ENCODE measurements at places on chromosomes 2 and 18. TPM values are rescaled to one million over a fixed set of nuclear protein-coding genes. Genes with fewer than 3 reads are reported as not detected.

Gene RGPD4
- not detected for total RNA-seq

Gene DSEL
- 25.1 TPM for total RNA-seq

Gene MC5R
- total RNA-seq = not detected

Gene SEMA4C
- total RNA-seq = 35.3 TPM

Gene REL
- 18.2 TPM for total RNA-seq

Gene GPR45
- total RNA-seq = not detected

Gene TPO
- not detected for total RNA-seq

Gene GALR1
- not detected for total RNA-seq

Gene POTEC
- total RNA-seq = not detected

Gene CHAC2
- total RNA-seq = 6.9 TPM

Gene DSG2
- 0.19 TPM for total RNA-seq

Gene APCDD1
- not detected for total RNA-seq

Gene SRD5A2
- not detected for total RNA-seq

Gene SNTG2
- not detected for total RNA-seq

Gene GPR75
- 3.9 TPM for total RNA-seq

Gene OTOS
- total RNA-seq = not detected

Gene ASB18
- not detected for total RNA-seq

Gene THSD7B
- total RNA-seq = not detected

Gene GNAL
- 1.1 TPM for total RNA-seq

Gene TSGA10
- total RNA-seq = 3.3 TPM

Gene DPP10
- total RNA-seq = not detected

Gene KCNJ3
- total RNA-seq = not detected

Gene CHCHD5
- total RNA-seq = 8.5 TPM

Gene EPG5
- total RNA-seq = 28.8 TPM

Gene FOXI3
- total RNA-seq = not detected

Gene ADNP2
- 27.9 TPM for total RNA-seq

Gene PID1
- under 0.01 TPM for total RNA-seq

Gene PRKAG3
- total RNA-seq = not detected

Gene LIPG
- total RNA-seq = 80.9 TPM

Gene GAD1
- not detected for total RNA-seq

Gene ZBTB7C
- total RNA-seq = not detected

Gene COL4A3
- not detected for total RNA-seq

Gene MBP
- total RNA-seq = 5.5 TPM

Gene PSMA8
- total RNA-seq = not detected

Gene DAW1
- total RNA-seq = 3.3 TPM

Gene CPLX4
- not detected for total RNA-seq
